HuH-7.5 (cell line): ENCODE measurements at places on chromosomes 11 and 22.

DNA sequence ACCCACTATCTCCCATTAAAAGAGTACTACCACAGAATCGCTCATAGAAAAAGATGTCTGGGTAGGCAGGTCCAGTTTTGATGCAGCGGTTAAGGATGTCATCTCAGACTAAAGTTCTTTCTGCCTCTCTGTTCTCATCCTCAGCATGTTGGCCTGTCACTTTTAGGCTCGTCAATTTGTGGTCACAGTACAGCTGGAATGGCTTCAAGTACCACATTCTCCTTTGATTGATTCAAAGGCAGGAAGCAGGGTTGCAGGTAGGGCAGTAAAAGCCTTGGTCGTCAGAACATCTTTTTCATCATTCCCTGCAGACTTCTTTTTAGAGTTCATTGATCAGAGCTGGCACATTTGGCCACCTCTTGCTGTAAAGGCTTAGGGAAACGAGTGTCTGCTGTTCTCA, 28.7 kb downstream of the SDHD start:
- DNase-seq = no peak

- DNase-seq = no peak
These were observed 38.8 kb downstream of the STIM1 start for GRCh38 chr11:3894128-3894731.

- no peak for DNase-seq
These were observed 30.7 kb downstream of the PRR5L start for GRCh38 chr11:36326524-36327419.

- no peak for DNase-seq
These were observed 78.4 kb downstream of the SIK3 start for GRCh38 chr11:117019871-117020270.

- no peak for DNase-seq
These were observed 563.4 kb upstream of the CCDC179 start for GRCh38 chr11:23423656-23424055.

GRCh38 chr22:37163575-37164504, 14.1 kb upstream of the IL2RB start:
- DNase-seq = no peak

DNA sequence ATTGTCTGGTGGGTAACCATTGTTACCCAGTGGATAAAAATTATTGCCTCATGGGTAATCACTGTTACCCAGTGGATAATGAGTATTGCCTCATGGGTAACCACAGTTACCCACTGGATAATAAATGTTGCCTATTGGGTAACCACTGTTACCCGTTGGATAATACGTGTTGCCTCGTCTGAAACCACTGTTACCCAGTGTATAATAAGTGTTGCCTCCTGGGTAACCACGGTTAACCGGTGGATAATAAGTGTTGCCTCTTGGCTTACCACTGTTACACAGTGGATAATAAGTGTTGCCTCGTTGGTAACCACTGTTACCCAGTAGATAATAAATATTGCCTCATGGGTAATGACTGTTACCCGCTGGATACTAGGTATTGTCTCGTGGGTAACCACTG, 20.9 kb upstream of the NXPE4 start:
- no peak for DNase-seq

GRCh38 chr11:130124096-130124495, 35.5 kb upstream of the ST14 start:
- peak; percentile 22 for DNase-seq

DNA sequence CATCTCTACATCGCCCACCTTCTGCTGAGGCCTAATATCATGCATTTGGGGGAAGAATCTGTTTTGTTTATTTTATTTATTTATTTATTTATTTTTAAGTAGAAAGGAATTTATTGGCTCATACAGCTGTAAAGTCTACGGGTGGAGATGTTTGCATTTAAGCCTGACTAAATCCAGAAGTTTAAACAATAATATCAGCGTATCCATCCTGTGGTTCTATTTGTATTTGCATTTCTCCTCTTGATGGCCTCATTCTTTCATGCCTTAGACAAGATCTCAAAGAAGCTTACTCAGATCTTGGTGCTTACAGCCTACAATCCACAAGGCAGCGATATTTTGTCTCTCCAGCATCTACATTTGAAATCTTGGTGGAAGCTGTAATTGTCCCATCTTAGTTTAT, 67.1 kb upstream of the CARD18 start:
- DNase-seq = peak; percentile 7

DNA sequence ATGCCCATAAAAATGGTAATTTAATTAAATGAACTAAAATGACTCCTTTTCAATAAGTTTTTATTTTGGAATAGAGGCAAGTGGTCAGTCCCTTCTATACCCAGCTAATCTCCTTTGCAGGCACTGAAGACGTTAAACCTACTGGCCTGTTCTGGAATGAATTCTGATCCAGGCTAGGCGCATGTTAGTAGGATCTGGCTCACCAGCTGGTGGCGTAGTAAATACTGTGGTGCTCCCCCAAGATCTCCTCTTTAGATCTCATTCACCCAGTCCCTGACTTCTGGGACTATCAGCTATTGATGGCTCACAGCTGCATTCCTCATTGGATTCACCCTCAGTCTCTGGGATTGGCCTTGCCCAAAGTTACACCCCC, 173.7 kb upstream of the DDI1 start:
- DNase-seq = no peak

DNA sequence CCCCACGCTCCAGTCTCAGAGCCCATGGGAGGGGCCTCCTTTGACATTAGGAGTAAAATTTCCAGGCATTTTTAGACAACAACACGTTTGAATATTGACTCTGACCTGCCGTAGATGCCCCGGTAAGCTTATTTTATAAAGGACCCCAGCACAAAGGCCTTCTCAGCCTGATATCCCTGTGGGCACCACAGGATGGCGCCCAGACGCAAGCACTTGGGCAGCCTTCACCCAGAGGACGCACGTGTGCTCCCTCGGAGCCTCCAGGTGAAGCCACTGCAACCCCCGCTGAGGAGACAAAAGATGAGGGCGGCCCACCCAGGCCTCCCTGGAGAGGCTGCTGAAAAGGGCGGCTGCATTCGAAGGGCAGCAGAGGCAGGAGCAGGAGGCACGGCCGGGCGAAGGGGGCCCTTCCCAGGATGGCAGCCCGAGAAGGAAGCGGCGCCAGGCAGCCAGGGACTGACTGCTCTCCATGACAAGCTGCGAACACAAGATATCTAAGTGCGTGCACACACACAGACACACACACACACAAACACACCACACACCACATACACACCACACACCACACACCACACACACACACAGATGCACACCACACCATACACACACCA, 15.2 kb upstream of the TH start:
- no peak for DNase-seq

DNA sequence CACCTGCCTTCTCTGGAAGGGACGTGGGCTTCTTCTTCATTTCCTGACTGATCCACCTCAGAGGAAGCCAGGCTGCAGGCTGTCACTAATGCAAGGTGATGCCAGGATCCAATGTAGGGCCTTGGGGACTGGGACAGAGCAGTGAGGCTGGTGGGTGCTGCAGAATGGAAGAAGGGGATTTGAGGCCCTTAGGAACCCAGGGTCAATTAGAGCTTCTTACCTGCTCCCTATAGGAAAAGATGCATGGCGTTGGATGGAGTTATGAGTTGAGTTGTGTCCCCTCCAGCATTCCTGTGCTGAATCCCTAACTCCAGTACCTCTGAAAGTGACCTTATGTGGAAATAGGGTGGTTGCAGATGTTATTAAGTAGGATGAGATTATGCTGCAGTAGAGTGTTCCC, 190.4 kb downstream of the MIAT start:
- no peak for DNase-seq

DNA sequence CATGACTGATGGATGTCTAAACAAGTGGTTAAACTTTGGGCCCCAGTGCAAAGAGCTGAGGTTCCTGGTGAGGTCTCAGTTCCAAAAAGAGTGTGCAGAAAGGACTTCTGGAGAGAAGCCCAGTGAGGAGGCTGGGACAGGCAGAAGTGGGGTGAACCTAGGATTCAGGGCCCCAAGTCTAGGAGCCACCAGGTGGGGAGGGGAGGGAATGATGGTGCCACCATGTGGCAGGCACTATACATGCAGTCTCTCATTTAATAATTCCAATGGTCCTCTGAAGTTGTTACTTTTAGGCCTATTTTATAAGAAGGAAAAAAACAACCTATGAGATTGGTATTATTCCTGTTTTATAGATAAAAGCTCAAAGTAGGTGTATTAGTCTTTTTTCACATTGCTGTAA, 102.0 kb downstream of the INSC start:
- no peak for DNase-seq

- DNase-seq = no peak
These were observed 100.3 kb downstream of the CCDC83 start for GRCh38 chr11:85955531-85955930.

GRCh38 chr11:13229136-13229535, 48.5 kb upstream of the BMAL1 start:
- no peak for DNase-seq

- DNase-seq = no peak
These were observed 132.7 kb upstream of the NAV2 start for GRCh38 chr11:19579957-19580356.

DNA sequence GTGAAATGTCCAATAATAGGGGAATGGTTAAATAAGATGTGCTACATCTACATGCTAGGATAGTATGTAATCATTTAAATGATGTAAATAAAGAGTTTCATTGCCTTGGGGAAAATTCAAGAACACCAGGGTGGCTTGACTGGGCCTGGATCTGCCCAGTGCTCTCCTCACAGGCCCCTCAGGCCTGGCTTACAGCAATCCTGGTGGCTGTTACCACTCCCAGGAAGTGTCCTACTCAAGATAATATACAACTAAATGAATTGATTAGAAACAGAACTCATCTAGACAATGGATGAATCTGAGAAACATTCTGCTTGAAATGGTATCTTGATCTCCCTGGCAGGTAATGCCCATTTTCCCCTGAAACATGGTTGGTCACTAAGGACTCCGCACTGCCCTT, 30.8 kb downstream of the MAP6 start:
- no peak for DNase-seq
